ENCODE measurements at places on chromosomes 6 and 20.

GRCh38 chr20:63968928-63969760 lies 586 bp downstream of the ZNF512B start:
- no peak for DNase-seq

DNA sequence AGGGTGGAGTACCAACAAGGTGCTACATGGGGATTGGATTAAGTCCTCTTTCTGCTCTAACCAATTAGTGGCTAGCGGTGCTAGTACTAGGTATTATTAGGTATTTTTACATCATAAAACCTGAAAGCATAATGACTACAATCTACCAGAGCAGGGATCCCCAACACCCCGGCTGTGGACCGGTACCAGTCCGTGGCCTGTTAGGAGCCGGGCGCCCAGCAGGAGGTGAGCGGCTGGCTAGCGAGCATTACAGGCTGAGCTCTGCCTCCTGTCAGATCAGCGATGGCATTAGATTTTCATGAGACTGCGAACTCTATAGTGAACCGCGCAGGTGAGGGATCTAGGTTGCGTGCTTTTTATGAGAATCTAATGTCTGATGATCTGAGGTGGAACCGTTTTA lies 9.1 kb upstream of the CD40 start:
- no peak for DNase-seq

GRCh38 chr6:24529985-24530384 lies 35.2 kb downstream of the ALDH5A1 start:
- no peak for DNase-seq

DNA sequence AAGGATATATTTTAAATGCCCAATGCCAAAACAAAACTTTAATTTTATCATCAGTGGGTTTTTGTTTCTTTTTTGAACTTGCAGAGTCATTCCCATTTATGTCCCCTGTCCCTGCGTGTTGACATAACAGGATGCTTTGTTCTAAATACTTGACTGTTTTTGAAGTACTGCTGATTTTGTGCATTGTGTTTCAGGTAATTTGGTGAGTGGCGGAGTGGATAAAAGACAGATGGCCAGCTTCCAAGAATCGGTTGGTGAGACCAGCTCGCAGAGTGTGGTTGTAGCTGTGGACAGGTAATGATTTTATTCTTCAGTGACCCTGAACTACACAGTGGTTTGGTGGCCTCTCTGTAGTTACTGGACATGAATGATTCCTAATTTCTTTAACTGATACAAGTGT lies 50.5 kb upstream of the CSE1L start:
- no peak for DNase-seq

GRCh38 chr20:881051-881782 lies 34.9 kb downstream of the ANGPT4 start:
- DNase-seq: peak; percentile 66

DNA sequence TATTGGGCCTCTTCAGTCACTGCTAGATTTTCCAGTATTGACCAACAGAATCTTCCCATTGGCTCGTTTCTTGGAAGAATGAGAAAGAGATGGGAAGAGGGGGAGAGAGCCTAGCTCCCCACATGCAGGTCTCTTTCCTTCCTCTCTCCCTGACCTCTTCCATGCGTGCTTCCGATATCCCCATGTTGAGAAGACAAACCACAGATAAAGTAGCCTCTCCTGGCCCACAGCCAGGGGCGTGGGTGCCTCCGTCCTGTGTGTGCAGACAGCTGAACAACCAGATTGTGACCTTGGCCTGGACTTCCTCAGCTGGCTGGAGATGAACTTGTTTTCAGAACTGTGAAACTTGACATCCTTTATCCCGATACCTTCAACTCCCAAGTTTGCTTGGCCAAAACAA lies 71.0 kb downstream of the EDN3 start:
- no peak for DNase-seq

GRCh38 chr20:58553841-58554240 lies 38.6 kb upstream of the APCDD1L start:
- DNase-seq: no peak

- no peak for DNase-seq
Measured at GRCh38 chr6:15561447-15562199, 101.2 kb downstream of the DTNBP1 start.

GRCh38 chr20:31695849-31696804 lies 26.5 kb downstream of the BCL2L1 start:
- DNase-seq: no peak

GRCh38 chr6:52704060-52704459 lies 33.1 kb downstream of the TMEM14A start:
- DNase-seq: peak; percentile 54

- DNase-seq: no peak
Measured at GRCh38 chr6:81331526-81331925, 421.0 kb downstream of the TENT5A start.

GRCh38 chr20:35368666-35369423 lies 42.9 kb downstream of the UQCC1 start:
- DNase-seq: peak; percentile 94

DNA sequence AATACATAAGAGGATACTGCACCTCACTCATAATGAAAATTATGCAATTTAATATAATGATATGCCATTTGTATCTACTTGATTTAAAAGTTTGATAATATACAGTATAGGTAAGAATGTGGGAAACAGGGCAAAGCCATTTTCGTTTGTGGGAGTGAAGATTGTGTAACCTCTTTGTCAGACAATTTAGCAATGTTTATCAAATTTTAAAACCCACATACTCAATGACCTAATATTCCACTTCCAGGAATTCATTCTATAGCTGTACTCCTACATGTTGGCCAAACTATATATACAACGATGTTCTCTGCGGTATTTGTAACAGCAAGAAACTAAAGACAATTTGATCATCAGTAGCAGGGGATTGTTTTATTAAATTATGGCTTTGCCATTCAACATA lies 17.8 kb upstream of the FKBP5 start:
- peak; percentile 89 for DNase-seq

DNA sequence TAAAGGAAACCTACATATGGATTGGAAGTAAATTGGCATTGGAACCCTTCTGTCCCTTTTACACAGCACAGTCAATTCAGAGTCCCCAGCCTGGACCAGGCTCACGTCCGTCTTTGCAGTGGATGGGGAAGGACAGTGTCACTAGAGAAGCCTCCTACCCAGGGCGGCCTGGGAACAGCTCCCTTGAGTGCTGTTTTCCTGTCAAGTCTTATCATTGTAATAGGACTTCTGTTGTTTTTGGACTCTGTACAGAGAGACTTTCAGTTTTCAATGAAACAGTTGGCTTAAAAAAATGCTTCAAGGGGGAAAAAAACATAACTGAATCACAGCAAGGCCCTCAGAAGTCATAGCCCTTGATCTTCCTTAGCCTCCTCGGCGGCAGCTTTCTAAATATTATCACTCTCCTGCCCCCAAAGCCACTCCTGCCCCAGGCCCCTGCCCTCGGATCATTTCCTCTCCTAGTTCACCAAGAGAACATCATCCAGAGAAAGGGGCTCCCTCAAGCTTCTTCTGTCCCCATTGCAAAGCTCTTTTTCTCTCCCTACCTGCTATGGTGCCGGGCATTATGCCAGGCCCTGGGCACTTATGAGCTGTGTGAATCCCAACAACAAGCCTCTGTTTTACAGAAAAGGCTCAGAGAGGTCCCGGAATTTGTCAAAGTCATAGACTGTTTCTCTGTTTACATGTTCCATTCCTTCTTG lies 37.8 kb upstream of the CNKSR3 start:
- DNase-seq: no peak

GRCh38 chr6:20712011-20712410 lies 177.8 kb downstream of the CDKAL1 start:
- DNase-seq: no peak

DNA sequence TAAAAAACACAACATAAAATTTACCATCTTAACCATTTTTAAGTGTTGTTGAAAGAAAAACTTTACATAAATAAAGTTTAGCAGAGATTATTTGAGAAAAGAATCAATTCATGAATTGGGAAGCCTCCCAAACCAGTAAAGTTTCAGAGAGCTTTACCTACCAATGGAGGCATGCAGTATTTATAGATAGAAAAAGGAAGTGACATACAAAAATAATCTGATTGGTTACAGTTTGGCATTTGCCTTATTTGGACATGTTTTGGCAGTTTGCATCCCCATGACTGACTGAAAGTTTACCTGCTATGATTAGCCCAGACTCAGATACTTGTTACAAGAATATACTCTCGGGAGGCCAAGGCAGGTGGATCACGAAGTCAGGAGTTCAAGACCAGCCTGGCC lies 3.7 kb upstream of the CMTR1 start:
- DNase-seq: no peak

- DNase-seq: no peak
Measured at GRCh38 chr6:170245475-170245992, 45.3 kb downstream of the DLL1 start.

- DNase-seq: peak; percentile 96
Measured at GRCh38 chr20:58778760-58779159, 71.9 kb downstream of the GNAS-AS1 start.

DNA sequence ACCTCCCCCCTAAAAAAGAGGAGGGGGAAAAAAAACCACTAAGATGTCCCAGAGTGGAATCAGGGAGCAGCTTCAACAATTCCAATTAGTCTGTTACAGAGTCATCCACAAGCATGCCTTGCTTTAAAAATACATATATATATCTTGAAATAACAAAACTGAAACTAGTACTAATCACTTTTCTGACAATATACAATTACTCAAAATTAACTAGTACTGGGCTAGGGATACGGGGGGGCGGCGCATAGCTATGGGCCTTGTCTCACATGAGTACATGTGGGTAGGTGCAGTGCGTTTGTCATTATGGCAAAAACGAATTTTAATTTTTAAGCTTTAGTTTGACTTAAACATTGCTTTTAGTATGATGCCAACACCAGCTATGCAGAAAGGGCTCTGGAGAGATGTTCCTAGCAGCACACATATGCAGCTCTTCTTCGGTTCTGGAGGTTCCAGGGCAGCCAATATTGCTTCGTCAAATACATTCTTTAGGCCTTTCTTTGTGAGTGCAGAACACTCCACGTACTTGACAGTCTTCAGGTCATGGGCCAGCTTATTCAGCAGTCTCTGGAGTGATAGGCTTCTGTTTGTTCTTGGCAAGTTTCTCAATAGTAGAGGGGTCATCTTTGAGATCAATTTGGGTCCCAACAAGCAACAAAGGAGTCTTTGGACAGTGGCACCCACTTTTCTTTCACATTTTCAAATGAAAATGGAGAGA lies 38.8 kb downstream of the ITCH start:
- no peak for DNase-seq

DNA sequence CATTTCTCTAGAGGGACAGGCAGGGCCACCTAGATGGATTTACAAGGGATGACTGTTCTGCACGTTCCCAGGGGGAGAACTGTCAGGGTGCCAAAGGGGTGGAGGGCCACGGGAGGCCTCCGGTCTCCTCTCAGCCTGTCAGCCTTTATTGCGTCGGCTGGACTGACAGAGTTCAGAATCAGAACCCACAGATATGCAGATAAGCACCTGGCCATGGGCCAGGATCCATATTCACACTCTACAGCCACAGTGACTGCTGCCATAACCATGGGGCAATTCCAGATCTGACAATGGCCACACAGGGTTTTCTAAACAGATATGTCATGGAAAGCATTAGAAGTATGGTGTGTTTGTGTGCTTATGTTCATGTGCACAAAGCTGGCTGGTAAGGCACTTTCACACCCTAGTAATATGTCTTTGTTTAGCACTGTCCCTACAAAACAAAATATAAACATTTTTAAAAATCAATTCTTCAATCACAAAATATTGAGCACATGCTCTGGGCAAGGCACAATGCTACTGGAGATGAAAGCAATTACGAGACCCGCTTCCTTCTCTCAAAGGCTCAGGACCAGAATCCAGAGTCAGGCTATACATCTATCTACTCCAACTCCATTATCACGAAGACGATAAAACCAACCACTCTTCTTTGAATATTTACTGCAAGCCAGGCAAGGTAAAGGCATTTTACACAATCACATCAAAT lies 29.1 kb downstream of the TRAM2 start:
- no peak for DNase-seq

- DNase-seq: peak; percentile 74
Measured at GRCh38 chr6:83092756-83093399, 25.4 kb downstream of the DOP1A start.

DNA sequence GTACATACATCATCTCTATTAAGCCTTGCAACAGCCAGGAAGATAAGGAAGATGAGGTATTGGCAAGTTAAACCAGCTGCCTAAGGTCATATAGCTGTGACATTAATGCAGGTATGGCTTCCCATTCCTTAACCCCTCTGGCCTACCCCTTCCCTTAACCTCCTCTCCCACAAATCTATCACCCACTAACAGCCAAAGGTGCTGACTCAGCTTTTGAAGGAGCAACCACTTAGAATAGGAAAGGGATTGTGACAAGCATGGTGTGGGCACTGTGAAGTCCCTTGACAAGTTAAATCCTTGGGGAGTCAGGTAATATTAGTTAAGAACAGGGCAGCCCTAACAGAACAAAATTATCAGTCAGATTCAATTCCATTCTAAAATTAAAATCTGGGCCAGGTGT lies 5.4 kb upstream of the SH3BGRL2 start:
- DNase-seq: no peak

GRCh38 chr20:44496976-44497375 lies 21.3 kb downstream of the TTPAL start:
- DNase-seq: no peak

GRCh38 chr6:97316978-97317377 lies 34.0 kb upstream of the MMS22L start:
- DNase-seq: no peak

GRCh38 chr20:17541996-17542395 lies 10.8 kb upstream of the BFSP1 start:
- no peak for DNase-seq

GRCh38 chr20:4896971-4897497 lies 104.3 kb downstream of the SLC23A2 start:
- DNase-seq: peak; percentile 2

GRCh38 chr20:45112754-45113153 lies 2.2 kb downstream of the WFDC5 start:
- no peak for DNase-seq

- no peak for DNase-seq
Measured at GRCh38 chr6:132388291-132388690, 13.0 kb downstream of the MOXD1 start.

DNA sequence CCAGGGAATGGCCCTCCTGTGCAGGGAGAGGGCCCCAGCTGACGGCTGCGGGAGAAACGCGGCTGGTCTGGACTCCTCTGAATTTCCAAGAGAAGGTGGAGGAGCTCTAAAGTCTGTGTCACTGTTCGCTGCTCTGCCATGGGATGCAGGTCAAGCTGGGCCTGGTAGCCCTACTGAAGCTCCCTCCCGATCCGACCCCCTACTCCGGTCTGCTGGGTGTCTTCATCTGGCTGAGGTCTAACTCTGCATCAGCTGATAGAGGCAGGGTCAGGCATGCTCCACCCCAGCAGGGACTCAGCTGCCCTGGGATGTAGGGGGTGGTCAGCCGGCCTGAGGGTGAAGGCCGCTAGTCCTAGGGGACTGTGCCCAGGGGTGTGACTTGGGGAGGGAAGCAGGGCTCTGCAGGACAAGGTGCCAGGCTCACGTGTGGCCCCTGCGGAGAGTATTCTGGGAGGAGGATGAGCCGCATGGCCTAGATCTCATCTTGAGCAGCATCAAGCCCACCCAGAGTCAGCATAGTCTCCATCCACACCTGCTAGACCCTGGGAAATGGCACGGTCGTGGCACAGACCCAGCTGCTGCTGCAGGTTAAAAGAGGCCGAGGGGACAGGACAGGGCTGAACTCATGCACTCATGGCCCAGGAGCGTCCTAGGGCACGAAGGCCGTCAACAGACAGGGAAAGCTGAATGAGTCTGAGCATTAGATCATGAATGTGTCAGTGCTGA lies 1.4 kb downstream of the CST3 start:
- DNase-seq: no peak
